ENCODE measurements at places on chromosomes 16 and 17. TPM values are rescaled to one million over a fixed set of nuclear protein-coding genes. Genes with fewer than 3 reads are reported as not detected.

The TEX14 gene
- total RNA-seq: not detected

The PRSS33 gene
- total RNA-seq: 0.10 TPM

The HIC1 gene
- total RNA-seq: not detected

The EVPLL gene
- 0.35 TPM for total RNA-seq

The TBC1D3B gene
- not detected for total RNA-seq

The SOCS1 gene
- 1.3 TPM for total RNA-seq

The MON1B gene
- total RNA-seq: 6.7 TPM

The RUNDC3A gene
- total RNA-seq: not detected

The CCDC78 gene
- not detected for total RNA-seq

The MPO gene
- total RNA-seq: not detected

The MT4 gene
- not detected for total RNA-seq

The PMP22 gene
- 18.5 TPM for total RNA-seq

The TSPAN10 gene
- total RNA-seq: 1.5 TPM

The GPRC5B gene
- 0.76 TPM for total RNA-seq

The LRRC36 gene
- total RNA-seq: 0.79 TPM

The OGFOD3 gene
- 30.1 TPM for total RNA-seq

The CCT6B gene
- 1.9 TPM for total RNA-seq

The CIITA gene
- total RNA-seq: 0.72 TPM

The KRTAP4-4 gene
- total RNA-seq: not detected

The SLC47A2 gene
- not detected for total RNA-seq

The KRT32 gene
- total RNA-seq: not detected

The EME1 gene
- total RNA-seq: 9.4 TPM

The GCGR gene
- total RNA-seq: not detected

The KAT2A gene
- total RNA-seq: 16.7 TPM

The MEIOC gene
- total RNA-seq: 16.4 TPM

The FBXO39 gene
- total RNA-seq: 0.06 TPM

The TMEM98 gene
- 40.1 TPM for total RNA-seq

The CTRL gene
- 0.25 TPM for total RNA-seq

The OR3A3 gene
- not detected for total RNA-seq

The C17orf50 gene
- total RNA-seq: not detected

The NLRC3 gene
- not detected for total RNA-seq

The FLYWCH2 gene
- total RNA-seq: 57.3 TPM

The JPH3 gene
- 4.2 TPM for total RNA-seq

The CEP131 gene
- total RNA-seq: 11.3 TPM

Measured in H4 (cell line).